Stimulated activated CD4-positive, alpha-beta T cell treated with anti-CD3 and anti-CD28 coated beads, Interleukin-2, amount 100 ng/mL, for 48 hours (primary cell): ENCODE measurements at places on chromosomes 1 and 21.

DNA sequence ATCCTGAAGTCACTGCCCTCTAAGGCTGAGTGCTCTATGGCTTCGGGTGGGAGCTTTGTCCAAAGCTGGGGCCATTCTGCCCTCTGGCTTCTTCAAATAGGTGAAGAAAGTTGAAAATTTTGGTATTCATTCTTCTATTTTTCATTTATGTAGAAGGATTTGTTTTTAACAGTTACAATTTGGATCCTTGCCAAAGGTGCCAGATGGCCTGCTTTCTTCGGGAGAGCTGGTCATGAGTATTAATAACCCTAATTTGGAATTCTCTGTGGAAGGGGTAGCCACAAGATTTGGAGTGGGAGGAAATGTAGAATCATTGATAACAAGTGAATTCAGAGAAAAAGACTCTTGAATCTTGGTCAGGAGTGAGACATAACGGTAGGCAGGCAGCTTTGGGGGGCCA lies 370.4 kb upstream of the ST6GALNAC5 start:
- no peak for DNase-seq

- DNase-seq, result no peak
These were observed 1.2 kb upstream of the MAP3K21 start for GRCh38 chr1:233326319-233326718.

DNA sequence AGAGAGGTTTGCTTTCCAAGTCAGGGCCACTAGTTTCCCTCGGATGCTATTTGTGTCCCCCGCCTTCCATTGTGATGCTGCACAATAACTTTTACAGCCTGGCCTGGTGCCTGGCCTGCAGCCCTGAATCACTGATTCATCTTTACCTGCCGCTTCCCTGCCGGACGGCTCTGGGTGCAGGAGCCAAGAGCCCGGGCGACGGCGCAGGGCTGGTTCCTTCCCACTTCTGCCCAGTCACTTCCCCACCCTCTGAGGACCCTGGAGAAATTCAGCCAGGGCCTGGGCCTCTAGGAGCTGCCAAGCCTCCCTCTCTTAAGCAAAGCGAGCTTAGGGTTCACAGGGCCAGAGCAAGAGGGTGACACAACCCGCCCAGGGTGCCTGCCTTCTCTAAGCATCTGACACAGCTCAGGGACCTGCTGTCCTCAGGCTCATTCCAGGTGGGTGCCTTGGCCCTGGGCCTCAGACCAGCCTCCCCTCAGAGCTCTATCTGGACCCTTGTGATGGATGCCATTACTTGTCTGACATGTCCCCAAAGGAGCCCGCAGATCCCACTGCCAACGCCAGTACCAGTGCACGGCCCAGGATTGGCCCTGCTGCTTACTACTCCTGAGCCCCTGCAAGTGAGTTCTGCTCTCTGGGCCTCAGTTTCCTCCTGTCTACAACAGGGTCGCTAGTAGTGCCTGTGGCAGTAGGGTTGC lies 381.0 kb upstream of the VAMP3 start:
- no peak for DNase-seq

GRCh38 chr1:215651867-215652266 lies 84.8 kb downstream of the KCTD3 start:
- DNase-seq, result no peak

- peak; percentile 38 for DNase-seq
These were observed 27.9 kb downstream of the RGS5 start for GRCh38 chr1:163174524-163175437.

DNA sequence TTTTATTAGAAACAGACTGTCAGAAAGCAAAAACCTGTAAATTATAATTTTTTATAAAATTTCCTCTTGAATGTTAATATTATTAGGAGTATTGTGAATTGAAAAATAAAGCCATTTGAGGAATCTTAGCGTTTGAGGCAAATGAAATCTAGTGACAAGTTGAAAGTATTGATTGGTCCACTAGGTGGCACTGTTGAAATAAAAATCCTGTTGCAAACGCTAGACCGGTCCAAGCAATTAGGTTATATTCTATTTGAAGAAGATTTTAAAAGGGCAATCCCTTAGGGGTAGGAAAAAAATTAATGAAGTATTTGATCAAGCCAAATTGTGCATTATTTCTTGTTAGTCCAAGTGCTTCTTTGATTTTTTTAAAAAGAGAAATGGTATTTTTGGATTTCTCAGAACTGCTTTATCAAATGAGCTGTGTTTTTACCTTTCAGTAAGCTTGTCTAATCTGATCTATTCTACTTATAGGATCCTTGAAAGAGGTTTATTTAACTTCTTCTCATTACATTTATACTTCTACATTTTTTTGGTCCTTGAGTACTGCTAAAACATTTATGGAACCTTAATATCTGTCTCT lies 57.7 kb downstream of the ATG4C start:
- peak; percentile 11 for DNase-seq

DNA sequence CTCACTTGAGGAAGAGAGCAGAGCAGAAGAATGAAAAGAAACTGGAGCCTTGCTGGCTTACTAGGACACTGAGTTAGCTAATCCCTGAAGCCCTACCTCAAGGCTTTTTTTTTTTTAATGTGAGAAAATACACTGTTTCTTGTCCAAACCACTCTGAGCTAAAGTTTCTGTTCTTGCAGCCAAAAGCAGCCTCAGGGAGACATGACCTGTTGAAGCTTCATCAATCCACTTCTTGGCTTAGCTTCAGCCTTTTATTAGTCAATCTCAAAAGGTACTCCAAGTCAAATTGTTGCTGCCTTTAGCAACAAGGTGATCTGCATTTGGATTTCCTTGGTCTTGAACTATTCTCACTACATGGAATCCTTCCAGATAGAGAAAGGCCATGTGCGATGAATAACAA lies 33.7 kb downstream of the CCDC185 start:
- DNase-seq, result no peak

DNA sequence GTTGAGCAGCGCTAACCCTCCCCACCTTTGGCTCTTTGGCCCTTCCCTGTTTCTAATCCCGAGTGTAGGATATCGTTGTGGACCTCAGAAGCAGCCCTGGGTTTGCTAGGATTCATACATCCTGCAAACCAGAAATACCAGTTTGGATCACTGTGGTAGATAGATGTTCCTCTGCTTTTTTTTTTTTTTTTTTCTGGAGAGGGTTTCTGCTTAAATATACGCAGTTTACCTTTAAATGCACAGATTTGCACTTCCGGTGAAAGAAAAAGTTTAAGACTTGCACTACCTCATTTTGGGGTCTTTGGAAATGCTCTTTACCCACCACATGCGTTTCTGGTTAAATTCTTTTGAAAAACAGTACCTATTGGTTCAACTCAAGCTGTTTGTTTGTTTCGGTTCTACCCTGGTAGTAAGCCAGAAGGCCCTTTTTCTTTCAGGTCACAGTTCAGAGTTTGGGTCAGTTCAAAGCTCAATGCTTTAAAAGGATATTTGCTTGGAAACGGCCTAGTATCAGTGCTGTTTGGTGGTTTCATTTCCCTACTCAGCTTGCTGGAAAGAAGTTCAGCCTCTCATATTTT lies 908 bp downstream of the DDI2 start:
- no peak for DNase-seq

DNA sequence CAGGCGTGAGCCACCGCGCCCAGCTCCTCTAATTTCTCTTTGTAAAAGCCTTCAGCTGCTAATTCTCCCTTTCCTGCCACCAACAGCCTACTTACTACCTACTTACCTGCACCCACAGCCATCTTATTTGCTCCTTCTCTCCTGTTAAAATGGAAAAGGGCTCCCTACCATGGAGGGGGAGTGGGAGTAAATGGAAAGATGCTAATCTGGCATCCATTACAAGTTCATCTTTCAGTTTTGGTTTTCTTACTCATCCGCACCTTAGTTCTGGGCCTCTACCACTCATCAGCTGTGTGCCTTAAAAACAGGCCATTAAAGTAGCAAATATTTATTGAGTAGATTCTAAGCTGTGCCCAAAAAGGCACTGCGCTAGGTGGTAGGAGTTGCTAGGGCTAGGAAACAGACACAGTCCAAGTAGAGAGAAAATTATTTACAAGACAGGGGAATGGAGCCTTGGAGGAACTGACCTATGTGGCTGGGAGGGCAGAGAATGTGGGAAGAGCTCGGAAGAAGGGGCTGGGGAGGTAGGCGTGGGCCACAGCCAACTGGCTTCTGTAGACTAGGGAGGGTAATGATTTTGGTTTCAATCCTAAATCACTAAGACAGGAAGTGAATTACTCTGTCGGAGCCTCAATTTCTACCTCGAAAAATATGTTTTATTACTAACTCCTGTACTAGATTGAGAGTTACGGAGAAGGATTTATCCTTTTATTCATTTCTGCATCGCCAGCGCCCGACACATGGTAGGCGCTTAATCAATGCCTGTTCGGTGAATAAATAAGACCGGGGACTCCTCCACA lies 685 bp upstream of the DDI2 start:
- DNase-seq, result no peak

GRCh38 chr21:15130326-15130725 lies 65.5 kb upstream of the NRIP1 start:
- no peak for DNase-seq

DNA sequence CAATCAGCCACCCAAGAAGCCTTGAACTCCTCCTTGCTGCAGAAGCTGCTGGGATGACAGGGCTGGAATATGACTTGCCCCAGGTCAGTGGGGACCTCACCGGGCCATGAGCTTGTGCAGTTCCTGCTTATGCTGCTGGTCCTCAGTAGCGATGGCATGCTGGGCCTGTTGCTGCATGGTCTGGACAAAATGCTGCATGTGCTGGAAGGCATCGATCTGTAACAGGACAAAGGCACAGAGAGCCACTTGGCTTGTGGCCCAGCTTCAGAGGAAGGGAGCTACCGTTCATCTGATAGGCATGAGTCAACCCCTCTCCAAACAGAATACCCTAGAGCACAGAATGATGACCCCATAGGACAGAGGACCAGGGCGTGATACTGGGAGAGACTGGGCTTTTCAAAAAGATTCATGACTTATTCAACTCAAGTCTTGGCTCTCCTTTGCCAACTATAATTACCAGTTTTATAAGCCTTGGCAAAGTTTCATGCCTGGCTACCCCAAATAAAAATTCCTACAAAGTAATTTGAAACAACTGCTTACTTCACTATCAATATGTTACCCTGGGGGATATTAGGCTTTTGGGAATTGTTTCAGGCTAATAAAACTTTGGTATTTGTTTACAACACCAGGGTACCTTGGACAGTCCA lies 34.7 kb upstream of the EXOSC10 start:
- DNase-seq, result no peak

DNA sequence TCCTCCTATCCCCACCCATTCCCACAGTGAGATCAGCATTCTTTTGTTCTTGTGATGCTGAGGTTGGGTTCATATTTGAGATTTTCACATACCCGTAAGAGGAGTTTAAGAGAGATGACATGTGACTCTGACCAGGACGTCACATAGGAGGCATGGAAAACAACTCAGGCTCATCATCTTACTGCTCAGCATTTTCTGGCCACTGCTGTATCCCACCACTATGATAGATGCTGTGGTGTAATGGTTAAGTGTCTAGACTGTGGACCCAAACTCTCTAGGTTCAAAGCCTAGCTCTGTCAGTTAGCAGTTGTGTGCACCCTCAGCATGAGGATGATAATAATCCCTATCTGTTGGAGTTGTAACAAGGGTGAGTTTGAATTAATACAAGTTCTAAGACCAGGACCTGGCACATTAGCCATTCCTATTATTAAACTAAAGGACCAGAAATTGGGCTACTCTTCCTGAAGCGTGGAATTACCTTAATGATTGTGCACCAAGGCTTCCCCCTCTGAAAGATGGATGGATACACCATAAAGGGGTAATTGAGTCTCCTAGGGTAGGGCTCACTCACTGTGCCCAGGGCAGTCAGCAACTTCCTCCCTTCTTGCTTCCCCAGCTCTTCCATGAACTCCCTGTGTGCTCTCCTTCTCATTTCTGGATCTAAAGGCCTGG lies 40.9 kb downstream of the LGR6 start:
- no peak for DNase-seq

- DNase-seq, result no peak
These were observed 287.0 kb upstream of the PLXNA2 start for GRCh38 chr1:208531003-208531750.

DNA sequence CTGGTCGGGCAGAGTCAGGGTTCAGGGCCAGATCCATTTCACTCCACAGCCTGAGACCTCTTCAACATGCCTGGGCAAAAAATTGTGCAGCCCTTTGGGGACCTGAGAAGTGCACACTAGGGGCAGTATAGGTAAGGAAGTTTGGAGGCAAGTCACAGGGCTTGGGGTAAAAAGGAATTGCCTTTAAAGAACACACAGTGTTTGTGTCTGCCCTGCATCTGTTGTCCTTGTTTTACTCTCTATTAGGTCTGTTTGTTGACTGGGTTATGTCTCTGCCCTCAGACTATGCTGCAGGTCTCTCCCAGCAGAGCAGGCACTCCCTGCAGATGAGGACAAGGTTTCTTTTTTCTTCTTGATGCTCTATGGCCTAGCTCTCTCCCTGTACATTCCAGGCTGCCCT lies 22.0 kb downstream of the LDLRAD2 start:
- DNase-seq, result no peak

DNA sequence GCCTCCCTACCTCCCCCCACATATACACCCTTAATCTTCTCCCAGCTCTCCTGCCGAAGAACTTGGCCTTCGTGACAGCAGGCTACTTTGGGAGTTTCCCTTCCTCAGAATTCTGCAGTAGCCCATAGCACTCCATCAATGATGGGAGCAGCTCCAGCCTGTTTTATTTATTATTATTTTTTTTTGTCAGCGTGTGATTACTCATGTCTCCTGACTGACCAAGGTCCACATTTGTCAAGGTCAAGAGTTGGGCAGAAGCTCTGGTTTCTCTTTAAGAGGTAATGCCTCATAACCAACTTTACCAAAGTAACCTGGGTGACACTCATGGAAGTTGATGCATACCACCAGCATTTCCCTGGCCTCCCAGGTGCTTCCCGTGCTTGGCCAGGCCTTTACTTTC lies 125.4 kb downstream of the ZZZ3 start:
- no peak for DNase-seq

DNA sequence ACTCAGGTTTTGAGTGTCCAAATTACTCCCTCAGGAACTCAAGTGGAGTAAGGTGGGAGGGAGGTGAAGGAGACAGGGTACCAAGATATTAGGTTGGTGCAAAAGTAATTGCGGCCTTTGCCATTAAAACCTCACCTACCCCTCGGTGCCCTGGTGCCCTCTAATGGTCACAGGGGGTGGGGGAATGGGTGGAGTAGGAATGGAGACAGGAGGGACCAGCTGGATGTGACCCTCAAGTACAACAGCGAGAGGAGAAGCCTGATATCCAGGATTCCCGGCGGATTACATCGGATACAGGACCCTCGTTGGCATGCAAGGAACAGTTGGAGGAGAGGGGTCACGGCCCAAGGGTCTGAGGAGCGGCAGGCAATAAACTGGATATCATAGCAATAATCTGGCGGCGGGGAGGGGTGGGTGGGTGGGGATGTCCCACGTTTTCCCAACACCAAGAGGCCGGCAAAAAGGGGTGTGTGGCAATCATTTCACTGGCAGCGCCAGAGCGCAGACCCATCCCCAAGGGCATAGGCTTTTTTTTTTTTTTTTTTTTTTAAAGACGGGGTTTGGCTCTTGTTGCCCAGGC lies 4.3 kb upstream of the ZBTB7B start:
- DNase-seq, result no peak

DNA sequence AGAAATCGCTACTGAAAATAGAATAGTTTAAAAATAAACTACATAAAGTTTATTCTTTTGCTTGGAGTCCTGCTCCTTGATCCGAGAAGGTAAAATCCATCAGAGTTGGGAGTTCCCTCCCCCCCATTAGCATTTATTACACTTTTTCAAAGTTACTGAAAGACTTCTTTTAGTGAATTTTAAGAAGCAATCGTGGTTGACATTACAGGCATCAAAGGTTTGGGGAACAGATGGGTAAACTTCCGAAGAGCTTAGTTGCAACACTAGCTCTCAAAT lies 31.0 kb upstream of the NFIA start:
- no peak for DNase-seq

- no peak for DNase-seq
These were observed at the start of gene AADACL3 for GRCh38 chr1:12715896-12716437. AADACL3 (plus strand) TSS chr1:12716110; CDS start chr1:12716177, 67 bp downstream.
